ENCODE measurements at places on chromosomes 12 and 14.
A peak's percentile ranks its signal among the peaks of the same experiment; 100 is the strongest.

DNA sequence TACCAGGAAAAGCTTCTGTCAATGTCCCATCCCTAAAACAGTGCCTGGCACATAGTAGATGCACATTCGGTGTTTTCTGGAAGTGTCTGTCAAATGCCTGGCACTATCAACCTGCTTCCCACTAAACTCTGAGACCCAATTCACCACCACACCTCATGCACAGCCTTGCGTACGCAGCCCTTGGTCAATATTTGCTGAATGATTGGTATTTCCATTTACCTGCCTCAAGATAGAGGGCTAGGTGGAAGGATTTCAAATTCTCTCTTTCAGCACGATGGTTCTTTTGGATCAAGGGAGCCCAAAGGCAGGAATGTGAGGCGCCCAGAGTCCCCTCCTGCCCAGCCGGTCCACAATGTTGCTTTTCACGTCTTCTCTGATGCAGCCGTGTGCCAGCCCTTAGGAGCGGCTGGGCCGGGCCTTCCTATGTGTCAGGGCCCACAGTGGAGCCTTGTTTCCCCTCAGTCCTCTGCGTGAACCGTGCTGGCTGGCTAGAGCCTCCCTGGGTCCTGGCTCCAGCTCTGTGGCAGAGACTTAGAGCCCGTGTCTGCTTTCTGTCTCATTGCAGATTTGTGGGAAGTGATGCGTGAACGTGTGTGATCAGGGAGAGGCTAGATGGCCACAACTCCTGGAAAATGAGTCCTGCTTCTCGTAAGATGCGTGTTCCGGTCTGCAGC is 99.9 kb upstream of the RFLNA start:
- no peak for DNase-seq

GRCh38 chr12:118984161-118984943 is 3.0 kb downstream of the SRRM4 start:
- no peak for DNase-seq

DNA sequence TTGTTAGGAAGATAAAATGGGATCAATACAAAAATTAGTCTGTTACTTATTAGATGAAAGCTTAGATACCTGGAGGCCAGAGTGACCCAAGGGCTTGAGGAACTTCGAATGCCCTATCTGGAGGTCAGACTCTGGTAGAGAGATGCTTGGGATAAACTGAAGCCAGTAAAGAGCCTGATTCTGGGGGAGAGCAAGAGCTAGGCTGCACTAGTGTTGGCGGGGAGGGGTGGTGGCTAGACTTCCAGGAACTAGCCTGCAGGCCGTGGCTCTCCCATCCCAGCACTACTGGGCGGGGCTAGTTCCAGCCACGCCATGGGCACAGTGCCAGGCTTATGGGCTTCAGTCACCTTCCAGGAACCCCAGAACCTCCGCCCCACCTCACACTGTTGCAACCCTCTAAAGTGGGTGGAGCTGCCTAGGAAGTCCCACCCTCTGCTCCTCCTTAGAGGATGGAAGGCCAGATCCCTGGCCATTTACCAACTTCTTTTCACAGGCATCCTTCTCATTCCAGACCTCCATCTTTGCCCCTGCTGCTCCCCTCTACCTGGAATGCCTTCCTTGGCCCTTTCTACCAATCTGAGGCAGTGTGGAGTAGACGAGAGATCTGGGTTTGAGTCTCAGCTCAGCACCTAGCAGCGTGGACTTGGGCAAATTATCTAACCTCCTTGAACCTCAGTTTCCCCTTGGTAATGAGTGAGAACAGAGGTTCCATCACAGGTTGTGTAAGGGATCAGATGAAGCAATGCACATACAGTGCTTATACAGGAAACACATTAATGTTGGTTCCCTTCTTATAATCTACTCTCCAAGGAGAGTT is 6.3 kb upstream of the NFE2 start:
- DNase-seq: peak; percentile 92

- DNase-seq: no peak
Observed at GRCh38 chr14:69700575-69700974, 66.4 kb upstream of the SRSF5 start.

Data from suppressor macrophage treated with lipopolysaccharide for 4 hours (primary cell).